ENCODE measurements at places on chromosomes 4 and X. TPM values are rescaled to one million over a fixed set of nuclear protein-coding genes. Genes with fewer than 3 reads are reported as not detected.

Gene RRH
- total RNA-seq = 0.25 TPM

GRCh38 chr4:172725581-172725980 lies 443.0 kb upstream of the GALNT7 start:
- no peak for DNase-seq

Gene SERPINA7
- not detected for total RNA-seq

DNA sequence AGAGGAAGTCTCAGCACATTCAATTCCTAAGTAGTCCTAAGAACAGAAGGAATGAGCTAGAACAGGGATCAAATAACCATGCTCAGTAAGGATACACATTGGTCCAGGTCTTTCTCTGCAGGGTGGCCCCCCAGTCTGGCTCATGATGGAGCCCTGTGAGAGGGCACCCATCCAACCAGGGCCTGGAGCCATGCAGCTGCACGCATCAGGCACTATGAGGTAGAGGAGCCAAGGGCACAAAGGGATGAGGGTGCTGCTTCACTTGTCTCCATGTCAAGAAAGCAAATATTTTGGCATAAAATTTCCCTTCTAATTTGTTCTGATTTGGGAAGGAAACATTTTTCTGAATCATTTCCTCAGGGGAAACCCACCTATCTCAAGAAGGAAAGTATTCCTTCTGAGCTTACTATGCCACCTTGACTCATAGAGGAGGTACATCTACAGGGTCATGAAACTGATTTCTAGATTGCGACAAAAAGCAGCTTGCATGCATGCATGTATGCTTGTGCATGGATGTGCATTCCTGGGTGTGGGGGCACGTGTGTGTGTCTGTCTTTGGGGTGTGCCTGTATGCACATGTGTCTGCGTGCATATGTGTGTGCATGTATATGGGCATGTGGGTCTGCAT lies 600.3 kb downstream of the MID1IP1 start:
- DNase-seq = no peak

GRCh38 chrX:10133980-10134676 lies 22.6 kb upstream of the CLCN4 start:
- no peak for DNase-seq

Gene TLL1
- 2.7 TPM for total RNA-seq

Measured in astrocyte (in vitro differentiated cells and primary cell).